Stomach (tissue), 19 donors: ENCODE measurements at places on chromosomes 5 and 9. TPM values are rescaled to one million over a fixed set of nuclear protein-coding genes. Genes with fewer than 3 reads are reported as not detected.

Gene SYK
- total RNA-seq, result 2.2 TPM

Gene PLCXD3
- 2.6 TPM for total RNA-seq

Gene TIFAB
- total RNA-seq, result not detected

Gene SLC1A1
- 13.3 TPM for total RNA-seq

Gene FGFR4
- total RNA-seq, result 16.8 TPM

Gene DBH
- total RNA-seq, result not detected

Gene FYB1
- total RNA-seq, result 22.9 TPM

Gene ZNF483
- not detected for total RNA-seq

- no peak overlapping the region for H3K4me3 ChIP-seq
- H3K27ac ChIP-seq, result no peak overlapping the region
- DNase-seq, result no peak
- H3K4me1 ChIP-seq, result no peaks in the 10 kb centered on the region
- peaks cover 85% of the 10 kb centered on the region for H3K36me3 ChIP-seq
Observed at GRCh38 chr5:139019880-139020279, 144.7 kb upstream of the LRRTM2 start.

DNA sequence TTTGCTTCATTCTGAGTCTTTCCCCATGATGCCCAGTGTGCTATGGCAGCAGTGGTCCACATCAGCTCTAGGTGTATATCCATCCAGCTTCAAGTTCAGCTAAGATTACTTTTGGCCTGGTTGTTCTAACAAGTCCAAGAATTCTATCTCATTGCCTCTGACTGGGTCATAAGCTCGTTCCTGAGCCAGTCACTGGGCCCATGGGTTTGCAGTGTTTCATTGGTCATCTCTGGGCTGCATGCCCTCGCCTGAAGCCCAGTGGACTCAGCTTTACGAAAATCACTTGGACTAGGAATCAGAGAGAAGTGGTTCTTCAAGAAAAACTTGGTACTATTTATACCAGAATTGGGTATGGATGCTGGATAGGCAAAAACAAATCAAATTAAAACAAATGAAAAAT lies 16.1 kb upstream of the ARHGAP26 start:
- H3K27ac ChIP-seq, result no peak overlapping the region
- H3K36me3 ChIP-seq, result no peaks in the 10 kb centered on the region
- H3K4me3 ChIP-seq, result no peak overlapping the region
- no peak for DNase-seq
- peaks cover 33% of the 10 kb centered on the region for H3K4me1 ChIP-seq
- H3K27me3 ChIP-seq, result no peaks in the 10 kb centered on the region

- no peak for DNase-seq
- H3K27ac ChIP-seq, result peak overlapping the region; percentile 54
- H3K27me3 ChIP-seq, result no peaks in the 10 kb centered on the region
- no peaks in the 10 kb centered on the region for H3K36me3 ChIP-seq
- no peak overlapping the region for H3K4me3 ChIP-seq
Observed at GRCh38 chr9:91904588-91905236, 45.3 kb downstream of the ROR2 start.

GRCh38 chr9:113533335-113534225 lies 70.1 kb downstream of the RGS3 start:
- H3K4me1 ChIP-seq, result peaks cover 30% of the 10 kb centered on the region
- no peak for DNase-seq
- no peak overlapping the region for H3K4me3 ChIP-seq
- no peak overlapping the region for H3K27ac ChIP-seq
- H3K36me3 ChIP-seq, result peaks cover 11% of the 10 kb centered on the region

DNA sequence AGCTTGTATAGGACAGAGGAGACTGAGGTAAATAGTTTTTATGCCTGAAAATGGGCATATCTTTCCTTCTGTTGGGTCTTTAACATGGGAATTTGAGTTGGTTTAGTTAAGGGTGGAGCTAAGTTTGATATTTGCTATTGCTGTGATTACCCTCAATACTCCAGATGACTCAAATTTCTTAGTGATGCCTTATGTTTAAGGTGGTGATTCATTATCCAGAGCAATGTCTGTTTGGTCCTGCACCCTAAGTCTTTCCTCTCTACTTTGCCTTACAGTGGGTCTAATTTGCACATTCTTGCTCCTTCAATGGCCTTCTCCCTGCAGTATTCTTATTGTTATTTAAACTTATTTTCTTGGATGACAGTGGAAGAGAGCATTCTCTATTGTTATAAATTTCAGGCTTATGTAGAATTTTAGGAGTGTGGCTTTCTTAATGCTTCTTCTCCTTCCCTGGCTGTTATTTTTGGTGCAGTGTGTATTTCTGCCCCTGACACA lies 312.9 kb upstream of the RPS23 start:
- H3K4me1 ChIP-seq, result no peaks in the 10 kb centered on the region
- no peaks in the 10 kb centered on the region for H3K36me3 ChIP-seq
- H3K27me3 ChIP-seq, result no peaks in the 10 kb centered on the region
- H3K27ac ChIP-seq, result no peak overlapping the region
- no peak overlapping the region for H3K4me3 ChIP-seq
- DNase-seq, result no peak

GRCh38 chr9:88723751-88724150 lies 188.8 kb downstream of the NXNL2 start:
- no peak overlapping the region for H3K27ac ChIP-seq
- no peaks in the 10 kb centered on the region for H3K4me1 ChIP-seq
- DNase-seq, result no peak
- no peaks in the 10 kb centered on the region for H3K36me3 ChIP-seq
- no peaks in the 10 kb centered on the region for H3K27me3 ChIP-seq
- H3K4me3 ChIP-seq, result no peak overlapping the region

DNA sequence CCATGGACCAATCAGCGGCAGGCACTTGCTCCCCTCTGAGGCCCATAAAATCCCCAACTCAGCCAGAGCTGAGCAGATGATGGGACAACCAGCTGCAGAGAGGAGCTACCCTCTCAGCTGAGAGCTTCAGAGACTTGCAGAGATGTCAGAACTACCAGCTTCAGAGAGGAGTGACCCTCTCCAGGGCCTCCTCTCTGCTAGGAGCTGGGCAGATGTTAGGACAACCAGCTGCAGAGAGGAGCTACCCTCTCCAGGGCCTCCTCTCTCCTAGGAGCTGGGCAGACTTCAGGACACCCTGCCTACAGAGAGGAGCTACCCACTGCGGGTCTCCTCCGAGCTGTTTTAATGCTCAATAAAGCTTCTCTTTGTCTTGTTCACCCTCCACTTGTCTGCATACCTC lies 3.0 kb upstream of the AUH start:
- H3K4me3 ChIP-seq, result no peak overlapping the region
- no peak overlapping the region for H3K27ac ChIP-seq
- DNase-seq, result no peak
- peaks cover 15% of the 10 kb centered on the region for H3K4me1 ChIP-seq

- no peak for DNase-seq
- H3K4me1 ChIP-seq, result no peaks in the 10 kb centered on the region
- no peaks in the 10 kb centered on the region for H3K36me3 ChIP-seq
- no peak overlapping the region for H3K4me3 ChIP-seq
- H3K27me3 ChIP-seq, result no peaks in the 10 kb centered on the region
Observed at GRCh38 chr5:11563822-11564221, 340.4 kb downstream of the CTNND2 start.

DNA sequence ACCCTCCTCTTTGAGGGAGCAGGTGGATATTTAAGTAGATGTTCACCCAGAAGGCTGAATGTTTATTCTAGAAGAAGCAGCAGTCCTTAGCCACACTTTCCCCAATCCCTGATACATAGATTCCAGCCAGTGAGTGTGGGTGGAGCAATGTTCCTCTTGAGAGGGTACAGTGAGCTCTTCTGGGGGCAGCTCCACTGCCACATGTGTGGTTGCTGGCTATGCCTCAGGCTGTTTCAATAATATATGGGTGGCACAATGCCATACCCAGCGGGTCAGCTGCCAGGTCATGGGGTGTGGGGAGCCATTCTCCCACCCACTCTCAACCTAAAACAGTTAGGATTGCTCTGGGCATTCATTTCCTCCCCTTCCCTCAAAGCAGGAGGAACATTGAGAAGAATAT lies 61.6 kb upstream of the DAB2 start:
- no peak for DNase-seq
- no peak overlapping the region for H3K27ac ChIP-seq
- no peaks in the 10 kb centered on the region for H3K36me3 ChIP-seq

DNA sequence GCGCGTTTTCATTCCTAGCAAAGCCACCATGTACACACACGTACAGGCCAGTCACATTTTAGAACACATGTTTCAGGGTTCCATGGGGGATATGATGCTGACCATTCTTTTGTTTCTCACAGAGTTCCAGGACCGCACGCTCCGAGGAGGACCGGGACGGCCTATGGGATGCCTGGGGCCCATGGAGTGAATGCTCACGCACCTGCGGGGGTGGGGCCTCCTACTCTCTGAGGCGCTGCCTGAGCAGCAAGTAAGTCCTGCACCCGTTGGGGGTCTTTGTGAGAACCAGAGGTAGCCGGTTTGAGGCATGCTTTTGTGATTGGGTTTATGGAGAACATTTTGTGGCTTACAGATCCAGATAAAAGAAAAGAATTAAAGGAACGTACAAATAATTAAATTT lies 30.8 kb downstream of the ADAMTSL1 start:
- H3K36me3 ChIP-seq, result no peaks in the 10 kb centered on the region
- no peaks in the 10 kb centered on the region for H3K4me1 ChIP-seq
- H3K27ac ChIP-seq, result no peak overlapping the region
- DNase-seq, result no peak

DNA sequence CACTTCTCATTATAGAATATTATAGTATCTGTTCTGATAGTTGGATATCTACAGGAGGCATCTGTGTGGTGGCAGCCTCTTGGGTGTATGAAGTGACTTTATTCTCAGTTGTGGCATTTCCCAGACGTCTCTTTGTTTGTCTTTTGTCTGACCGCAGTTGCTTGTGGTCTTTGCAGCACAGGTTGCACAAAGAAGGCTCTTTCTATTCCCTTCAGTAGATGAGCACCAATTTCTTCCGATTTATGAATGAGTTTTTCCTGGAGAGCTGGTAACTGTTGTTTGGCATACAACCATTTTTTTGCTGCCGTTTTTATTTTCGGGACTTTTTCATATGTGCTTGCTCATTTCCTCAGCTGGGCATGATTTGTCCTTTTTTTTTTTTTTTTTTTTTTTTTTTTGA lies 56.4 kb upstream of the MYO10 start:
- no peaks in the 10 kb centered on the region for H3K27me3 ChIP-seq
- no peaks in the 10 kb centered on the region for H3K4me1 ChIP-seq
- H3K27ac ChIP-seq, result no peak overlapping the region
- no peak overlapping the region for H3K4me3 ChIP-seq

DNA sequence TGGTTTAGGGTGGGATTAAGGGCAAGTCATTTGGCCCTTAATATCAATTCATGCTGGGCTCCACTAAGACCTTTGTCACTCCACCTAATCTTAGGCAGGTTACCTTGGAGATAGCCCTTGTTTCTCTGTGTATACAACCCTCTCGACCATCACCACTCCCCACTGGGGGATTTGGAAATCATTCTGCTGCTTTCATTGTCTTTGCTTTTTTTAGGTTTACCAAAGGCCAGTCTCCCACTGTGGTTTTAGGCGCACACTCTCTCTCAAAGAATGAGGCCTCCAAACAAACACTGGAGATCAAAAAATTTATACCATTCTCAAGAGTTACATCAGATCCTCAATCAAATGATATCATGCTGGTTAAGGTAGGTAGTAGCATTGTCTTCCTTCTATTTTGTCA lies 6.2 kb downstream of the GZMK start:
- no peaks in the 10 kb centered on the region for H3K27me3 ChIP-seq
- no peak overlapping the region for H3K4me3 ChIP-seq
- no peaks in the 10 kb centered on the region for H3K36me3 ChIP-seq

DNA sequence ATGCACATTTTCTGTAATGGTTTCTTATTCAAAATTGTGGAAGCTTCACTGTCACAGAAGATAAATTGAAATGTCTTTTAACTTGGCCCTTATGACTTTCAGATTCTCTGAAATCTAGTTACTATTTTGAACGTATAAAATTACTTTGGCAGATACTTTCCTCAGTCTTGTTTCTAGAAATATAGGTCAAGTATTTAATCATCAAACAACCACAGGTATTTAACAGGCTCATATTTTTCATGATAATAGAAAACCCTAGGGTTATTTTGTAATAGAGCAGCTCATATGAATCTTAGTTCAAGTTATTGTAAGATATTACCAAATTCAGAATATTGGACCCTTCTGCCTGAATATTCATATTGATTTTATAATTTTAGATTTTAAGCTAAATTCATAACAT lies 236.0 kb upstream of the CDH18 start:
- no peaks in the 10 kb centered on the region for H3K4me1 ChIP-seq
- H3K27me3 ChIP-seq, result no peaks in the 10 kb centered on the region
- DNase-seq, result no peak
- H3K4me3 ChIP-seq, result no peak overlapping the region

DNA sequence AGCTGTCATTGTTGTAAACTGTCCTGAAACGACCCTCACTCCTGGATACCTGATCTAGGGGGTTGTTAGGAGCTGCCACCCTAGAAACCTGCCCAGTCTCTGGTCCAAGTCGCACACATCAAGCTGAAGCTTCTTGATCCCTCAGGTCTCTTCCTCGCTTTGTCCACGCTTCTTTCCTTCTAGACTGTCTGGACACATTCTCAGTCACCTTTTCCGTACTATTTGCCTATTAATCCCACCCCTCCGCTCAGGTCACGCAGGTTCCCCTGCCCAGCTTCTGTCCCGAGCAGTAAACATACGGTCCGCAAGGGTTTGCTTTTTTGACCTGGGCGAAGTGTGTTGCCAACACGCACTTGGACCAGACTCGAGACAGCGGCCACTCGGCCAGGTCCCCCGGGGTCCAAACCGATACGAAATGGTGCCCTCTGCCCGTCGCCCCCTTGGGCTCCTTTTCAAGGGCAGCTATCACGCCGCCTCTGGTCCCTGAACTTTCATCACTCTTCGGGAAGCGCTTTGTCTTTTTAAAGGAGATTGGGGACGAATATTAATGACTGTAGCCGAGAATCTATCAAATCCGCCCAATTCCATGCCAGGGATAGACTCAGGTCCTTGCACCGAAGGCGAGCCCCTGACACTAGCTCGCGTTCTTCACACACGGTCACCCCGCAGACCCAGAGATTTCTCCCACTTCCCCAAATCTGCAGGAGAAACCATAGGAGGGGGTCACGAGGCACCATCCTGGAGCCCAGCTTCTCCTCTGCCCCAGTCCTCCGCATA lies 814 bp downstream of the PLCXD3 start:
- H3K27ac ChIP-seq, result no peak overlapping the region
- H3K4me3 ChIP-seq, result peak overlapping the region; percentile 42
- DNase-seq, result peak; percentile 13
- no peaks in the 10 kb centered on the region for H3K27me3 ChIP-seq

- DNase-seq, result no peak
- H3K27ac ChIP-seq, result no peak overlapping the region
- H3K27me3 ChIP-seq, result no peaks in the 10 kb centered on the region
- no peaks in the 10 kb centered on the region for H3K36me3 ChIP-seq
- peaks cover 7% of the 10 kb centered on the region for H3K4me1 ChIP-seq
Observed at GRCh38 chr9:14075218-14075617, 238.7 kb downstream of the NFIB start.

DNA sequence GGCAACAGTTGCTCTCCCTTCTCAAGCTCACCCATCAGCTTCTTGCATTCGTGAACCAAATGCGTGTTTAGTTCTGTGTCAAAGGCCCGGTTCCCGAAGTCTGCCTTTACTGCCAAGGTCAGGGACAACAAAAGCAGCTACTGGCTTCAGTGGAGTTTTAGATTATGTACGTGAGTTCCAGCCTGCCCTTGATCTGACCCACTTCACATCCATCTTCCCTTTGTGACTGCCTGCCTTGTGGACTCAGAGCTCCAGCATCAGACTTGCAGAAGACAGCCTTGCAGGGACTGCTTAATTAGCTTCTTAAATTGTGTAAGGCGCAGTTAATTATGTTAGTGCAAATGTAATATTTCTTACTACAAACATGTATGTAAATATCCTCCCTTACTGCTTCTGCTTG lies 774.7 kb upstream of the EDIL3 start:
- H3K4me1 ChIP-seq, result no peaks in the 10 kb centered on the region
- H3K36me3 ChIP-seq, result no peaks in the 10 kb centered on the region
- DNase-seq, result peak; percentile 14
- H3K4me3 ChIP-seq, result no peak overlapping the region
- H3K27me3 ChIP-seq, result no peaks in the 10 kb centered on the region
